ENCODE measurements at places on chromosomes 12 and 14.

DNA sequence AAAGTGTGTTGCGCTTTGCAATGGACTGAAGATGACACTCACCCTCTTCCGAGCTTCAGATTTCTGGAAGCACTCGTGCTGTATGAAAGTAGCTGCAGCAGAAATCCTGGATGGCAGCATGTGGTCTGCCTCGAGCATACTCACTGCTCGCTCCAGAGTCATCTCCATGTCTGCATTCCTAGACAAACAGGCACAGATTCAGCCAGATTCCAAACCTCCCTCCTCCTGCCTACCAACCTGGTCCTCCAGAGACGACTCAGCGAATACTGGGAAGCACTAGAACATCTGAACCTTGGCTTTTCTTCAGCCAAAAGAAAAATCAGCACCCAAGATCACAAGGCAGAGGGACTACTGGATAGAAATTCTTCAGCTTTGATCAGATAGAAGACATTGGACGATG, 27.7 kb downstream of the PKP2 start:
- no peak for DNase-seq

- DNase-seq: no peak
Observed at GRCh38 chr12:56839489-56839848, 76.3 kb downstream of the HSD17B6 start.

DNA sequence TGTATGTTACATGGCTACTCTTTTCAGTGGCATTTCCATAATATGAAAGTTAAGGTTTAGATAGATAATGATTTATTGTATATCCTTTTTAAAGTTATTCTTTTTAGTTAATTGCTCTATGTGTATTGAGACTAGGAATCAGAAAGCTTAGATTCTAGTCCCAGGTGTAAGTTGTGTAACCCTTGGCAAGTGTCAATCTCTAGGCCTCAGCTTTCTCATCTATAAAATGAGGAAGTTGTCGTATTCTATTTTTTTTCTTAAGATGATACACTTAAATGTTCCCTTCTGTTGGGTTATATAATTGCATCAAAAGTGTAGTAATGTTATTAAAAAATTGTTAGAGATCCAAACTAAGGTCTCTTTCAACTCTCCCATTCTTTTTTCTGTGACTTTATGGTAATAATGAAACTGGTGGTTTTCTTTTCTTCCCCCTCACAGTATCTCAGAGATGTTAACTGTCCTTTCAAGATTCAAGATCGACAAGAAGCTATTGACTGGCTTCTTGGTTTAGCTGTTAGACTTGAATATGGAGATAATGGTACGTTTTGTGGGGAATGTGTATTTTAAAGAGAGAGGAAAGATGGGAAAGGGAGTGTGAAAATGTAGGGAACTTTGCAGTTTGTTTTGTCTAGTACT, 4.1 kb downstream of the RTRAF start:
- no peak for DNase-seq

- no peak for DNase-seq
Observed at GRCh38 chr12:75599061-75599460, 87.7 kb upstream of the KRR1 start.

DNA sequence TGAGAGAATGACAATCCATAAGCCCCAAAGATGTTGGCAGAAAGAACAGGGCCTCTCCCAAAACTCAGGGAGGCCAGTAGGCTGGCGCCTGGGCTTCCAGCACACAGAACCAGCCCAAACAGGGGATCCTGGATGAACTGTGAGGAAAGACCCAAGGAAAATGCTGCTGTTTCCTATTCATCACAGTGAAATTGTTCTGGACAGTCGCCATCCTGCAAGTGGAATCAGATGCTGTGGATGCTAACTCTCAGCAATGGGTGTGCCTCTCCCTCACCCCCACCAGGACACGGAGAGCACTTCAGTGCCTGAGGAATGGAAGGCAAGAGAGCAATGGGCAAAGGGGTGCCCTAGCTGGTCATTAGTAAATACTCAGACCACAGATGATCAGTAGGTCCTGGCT, 80.8 kb downstream of the ANO2 start:
- no peak for DNase-seq

GRCh38 chr14:34604995-34605394, 25.0 kb downstream of the SNX6 start:
- peak; percentile 12 for DNase-seq

GRCh38 chr12:125871811-125872594, 806.8 kb downstream of the AACS start:
- no peak for DNase-seq

- peak; percentile 15 for DNase-seq
Observed at GRCh38 chr12:49838973-49839633, 3.8 kb downstream of the BCDIN3D start.

DNA sequence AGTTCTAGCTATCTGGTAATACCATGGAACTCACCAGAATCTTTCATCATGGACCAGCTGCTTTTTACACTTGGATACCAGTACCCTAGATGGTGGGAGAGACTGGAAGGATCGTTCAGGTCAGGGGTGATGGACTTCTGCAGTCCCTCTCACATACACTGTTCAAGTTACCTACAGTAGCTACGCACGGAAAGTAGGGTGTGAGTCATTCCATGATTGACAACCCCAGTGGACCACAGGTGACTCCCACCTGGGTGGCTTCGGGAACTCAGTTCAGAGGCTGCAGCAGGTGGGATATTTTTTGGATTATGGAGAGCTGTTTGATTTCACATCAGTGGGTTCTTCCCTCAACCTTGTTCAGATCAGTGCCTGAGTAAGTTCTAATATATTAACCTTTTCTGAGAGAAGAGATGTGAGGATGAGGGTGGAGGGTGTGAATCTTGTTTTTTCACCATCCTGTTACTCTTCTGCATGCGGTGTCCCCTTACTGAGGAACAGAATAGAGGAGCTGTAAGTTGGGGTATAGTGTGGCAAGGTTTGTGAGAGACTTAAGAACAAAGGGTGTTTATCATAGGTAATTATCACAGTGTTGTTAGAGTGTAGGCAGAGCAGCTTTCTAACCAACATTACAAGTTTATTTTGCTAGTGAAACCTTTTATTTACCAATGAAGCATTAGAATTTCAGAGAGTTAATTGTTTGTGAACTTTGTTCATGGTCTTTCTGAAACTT, 39.6 kb downstream of the PRKCH start:
- DNase-seq: no peak

DNA sequence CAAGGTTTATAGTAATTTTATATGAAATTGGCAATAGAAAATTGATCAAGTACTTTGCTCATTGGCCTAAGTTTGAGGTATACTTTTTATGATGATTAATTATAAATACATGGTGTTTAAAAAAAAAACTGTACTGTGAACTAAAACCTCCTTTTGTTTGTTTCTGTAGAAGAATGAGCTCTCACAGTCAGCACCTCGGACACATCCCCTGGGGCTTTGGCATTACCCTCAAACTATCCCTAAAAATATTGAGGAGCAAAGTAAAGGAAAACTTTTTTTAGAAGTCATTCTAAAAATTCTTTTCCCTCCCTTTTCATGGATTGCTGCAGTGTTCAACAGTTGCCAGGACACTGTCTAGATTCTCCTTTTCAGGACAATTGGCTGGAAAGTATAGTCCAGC, 183.6 kb downstream of the FBXL14 start:
- no peak for DNase-seq

DNA sequence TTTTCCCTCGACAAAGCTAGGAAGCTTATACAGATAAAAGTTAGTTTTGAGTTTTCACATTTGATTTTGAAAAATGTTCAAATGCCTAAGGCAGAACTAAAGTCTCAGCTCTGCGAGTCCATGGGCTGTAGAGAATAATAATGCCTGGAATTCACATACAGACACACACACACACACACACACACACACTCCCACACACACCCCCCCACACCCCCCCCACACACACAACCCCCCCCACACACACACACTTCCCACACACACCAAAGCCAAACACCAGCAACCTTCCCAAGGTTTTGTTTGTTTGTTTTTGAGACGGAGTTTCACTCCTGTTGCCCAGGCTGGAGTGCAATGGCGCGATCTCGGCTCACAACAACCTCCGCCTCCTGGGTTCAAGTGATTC, 62.8 kb upstream of the EIF5 start:
- no peak for DNase-seq

DNA sequence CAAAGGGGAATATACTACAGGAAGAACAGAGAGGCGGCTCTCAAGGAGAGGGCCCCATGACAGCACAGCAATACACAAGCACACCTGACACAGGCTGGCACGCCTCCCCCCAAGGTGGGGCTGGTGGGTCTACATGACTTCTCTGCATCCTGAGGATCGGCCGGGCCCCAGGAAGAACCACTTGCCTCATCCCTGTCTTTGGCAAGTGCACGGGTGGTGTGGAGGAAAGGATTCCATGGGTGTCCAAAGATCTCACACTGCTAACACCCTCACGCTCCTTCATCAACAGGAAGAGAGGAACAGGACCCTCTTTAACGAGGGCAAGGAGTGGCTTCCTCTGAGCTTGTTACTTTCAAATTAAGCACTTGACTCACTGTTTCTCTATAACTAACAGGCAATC, 7.3 kb downstream of the VAMP1 start:
- DNase-seq: no peak

GRCh38 chr14:105055736-105056302, 9.4 kb downstream of the GPR132 start:
- no peak for DNase-seq

DNA sequence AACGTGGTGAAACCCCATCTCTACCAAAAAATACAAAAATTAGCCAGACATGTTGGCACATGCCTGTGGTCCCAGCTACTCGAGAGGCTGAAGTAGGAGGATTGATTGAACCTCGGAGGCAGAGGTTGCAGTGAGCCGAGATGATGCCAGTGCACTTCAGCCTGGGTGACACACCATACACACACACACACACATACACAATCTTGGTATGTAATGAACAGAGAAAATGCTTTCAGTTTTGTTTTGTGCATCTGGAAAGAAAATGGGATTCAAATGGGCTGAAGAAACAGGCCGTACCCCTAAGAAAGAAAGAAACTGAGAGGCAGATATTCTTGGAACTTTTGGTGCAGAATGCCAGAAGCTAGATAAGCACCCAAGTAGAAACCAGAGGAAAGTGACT, 107.2 kb downstream of the PDE3A start:
- DNase-seq: no peak

DNA sequence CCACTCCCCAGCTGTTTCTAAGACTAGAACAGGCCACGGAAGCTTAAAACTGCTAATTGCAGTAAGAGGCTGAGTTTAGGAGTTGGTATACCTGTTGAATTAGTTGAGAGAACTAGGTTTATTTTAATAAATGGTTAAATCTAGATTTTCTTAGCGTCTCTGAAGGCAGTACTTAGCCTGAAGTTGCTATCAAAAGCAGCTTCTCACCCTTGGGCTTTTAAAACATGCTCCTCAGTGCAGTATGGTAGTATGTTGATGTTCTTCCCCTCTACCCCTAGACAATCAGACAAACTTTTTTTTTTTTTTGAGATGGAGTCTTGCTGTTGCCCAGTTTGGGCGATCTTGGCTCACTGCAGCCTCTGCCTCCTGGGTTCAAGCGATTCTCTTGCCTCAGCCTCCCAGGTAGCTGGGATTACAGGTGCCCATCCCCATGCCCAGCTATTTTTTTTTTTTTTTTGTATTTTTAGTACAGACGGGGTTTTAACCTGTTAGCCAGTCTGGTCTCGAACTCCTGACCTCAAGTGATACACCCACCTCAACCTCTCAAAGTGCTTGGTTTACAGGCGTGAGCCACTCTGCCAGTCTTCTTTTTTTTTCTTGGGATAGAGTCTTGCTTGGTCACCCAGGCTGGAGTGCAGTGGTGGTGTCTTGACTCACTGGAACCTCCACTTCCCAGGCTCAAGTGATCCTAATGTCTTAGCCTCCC, 6.8 kb downstream of the SRSF5 start:
- no peak for DNase-seq

DNA sequence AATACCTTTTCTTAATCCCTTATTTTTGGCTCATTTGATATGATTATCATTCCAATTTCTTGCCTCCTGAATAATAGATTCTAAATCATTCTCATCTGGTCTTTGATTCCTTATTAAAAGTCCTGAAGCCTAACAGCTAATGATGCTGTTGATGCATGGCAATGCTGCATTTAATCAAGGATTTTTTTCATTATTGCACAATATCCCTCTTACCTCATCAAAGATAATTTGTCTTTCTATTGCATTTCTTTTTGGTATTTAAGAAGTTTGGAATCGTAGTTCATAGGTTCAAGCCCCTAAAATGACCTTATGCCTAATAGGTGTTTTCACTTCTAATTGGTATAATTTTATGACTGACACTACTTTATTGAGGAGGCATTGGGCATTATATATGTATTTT, 648.2 kb upstream of the STXBP6 start:
- no peak for DNase-seq

DNA sequence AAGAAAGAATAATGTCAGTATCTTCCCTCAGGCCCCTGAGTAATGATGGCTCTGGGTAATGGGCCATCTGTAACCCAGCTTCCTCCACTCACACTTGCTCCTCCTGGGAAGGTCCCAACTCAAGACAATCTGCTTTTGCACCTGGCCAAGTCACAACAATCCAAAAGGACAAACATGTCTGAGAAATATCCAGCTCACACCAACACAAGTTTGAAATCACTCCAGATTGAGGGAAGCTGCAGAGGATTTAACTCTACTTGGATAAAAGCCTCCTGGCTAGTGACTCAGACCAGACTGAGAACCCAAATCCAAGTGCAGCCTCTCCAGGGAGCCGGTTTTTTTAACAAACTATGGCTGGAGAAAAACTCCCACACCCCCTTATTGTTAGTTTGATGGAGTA, 34.2 kb downstream of the RTRAF start:
- peak; percentile 65 for DNase-seq

GRCh38 chr12:48986720-48987291, 8.7 kb downstream of the WNT1 start:
- DNase-seq: no peak

- DNase-seq: no peak
Observed at GRCh38 chr12:27555925-27556778, 32.1 kb downstream of the PPFIBP1 start.

DNA sequence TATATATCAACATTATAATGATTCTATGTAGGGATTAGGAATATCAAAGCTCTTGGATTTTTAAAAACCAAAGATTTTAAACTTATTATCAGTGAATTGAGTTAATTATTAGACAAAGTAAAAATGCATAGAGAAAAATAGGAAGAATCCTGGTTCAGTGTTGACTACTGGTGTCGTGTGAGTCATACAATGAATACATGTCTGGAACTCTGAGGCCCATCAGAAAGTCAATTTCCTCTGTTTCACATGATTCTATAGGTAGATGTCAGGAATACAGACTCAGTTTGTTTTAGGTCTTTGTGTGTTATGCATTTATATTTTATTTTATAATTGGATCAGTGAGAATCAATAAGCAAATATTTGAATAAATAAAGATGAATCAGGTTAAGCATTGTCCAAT, 84.5 kb upstream of the RTL1 start:
- no peak for DNase-seq

GRCh38 chr12:79344855-79345847, 345.6 kb downstream of the PAWR start:
- DNase-seq: peak; percentile 32
